ENCODE measurements at places on chromosomes 3 and 15.

DNA sequence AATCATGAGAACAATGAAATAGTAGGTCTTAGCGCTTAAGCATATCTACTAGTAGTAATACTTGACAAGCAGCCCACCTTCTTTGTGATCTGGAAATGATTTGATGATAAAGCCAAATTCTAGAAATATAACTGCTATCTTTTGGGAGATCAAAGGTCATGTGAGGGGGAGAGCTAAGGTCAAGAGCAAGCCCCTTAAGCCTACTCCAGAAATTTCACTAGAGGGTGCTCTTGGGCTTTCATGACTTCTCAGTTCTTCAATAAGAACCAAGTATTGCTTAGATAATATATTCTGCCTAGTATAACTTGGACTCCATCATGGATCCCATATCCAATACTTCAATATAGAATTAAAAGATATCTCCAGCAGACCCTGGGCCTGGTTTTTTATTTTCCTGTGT, 319.6 kb downstream of the ZBTB20 start:
- peak; percentile 67 for DNase-seq

DNA sequence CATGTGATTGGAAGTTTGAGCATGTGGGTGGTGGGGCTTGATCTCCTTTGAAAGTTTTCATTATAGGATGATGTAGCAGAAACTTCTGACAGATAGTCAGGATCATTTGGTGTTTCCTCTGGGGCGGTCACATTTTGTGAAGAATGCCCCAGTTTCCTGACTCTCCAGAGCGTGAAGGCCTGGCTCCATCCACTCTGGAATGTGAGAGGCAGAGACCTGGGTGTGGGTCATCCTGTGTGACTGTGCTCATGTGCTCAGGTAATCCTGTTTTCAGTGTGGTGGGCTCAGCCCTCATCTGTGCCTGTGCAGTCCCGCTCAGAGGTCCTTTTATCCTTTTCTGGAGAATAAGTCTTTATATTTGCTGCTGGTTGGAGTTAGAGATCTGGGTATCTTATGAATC, 81.0 kb downstream of the RGMA start:
- no peak for DNase-seq

DNA sequence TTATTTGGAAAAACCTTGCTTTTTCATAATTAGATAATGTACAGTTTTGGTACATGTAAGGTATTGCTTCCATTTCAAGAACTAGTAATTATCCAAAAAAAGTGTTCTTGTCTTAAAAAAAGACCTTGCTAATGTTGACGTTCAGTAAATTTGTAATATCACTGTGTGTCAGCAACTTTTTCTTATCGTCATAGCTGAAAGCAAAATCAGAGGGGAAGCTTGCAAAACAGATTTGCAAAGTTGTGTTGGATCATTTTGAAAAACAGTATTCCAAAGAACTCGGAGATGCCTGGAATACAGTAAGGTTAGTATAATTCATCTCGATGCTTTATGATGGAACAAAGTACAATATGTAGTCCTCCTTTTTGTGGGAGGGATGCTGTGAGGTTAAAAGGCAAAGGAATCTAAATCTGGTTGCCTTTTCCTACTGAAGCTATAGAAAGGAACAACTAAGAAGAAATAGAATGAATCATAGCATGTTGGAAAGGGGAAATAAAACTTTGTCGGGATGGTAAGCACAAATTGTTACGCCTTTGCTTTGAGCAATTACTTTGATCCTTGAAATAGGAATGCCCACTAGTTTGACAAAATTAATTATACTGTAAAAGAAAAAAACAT, 1.5 kb downstream of the NSUN3 start:
- no peak for DNase-seq

- DNase-seq: peak; percentile 76
Measured at GRCh38 chr3:52897130-52898122, at the start of gene STIMATE. Gene STIMATE (minus strand): TSS chr3:52897548. CDS start chr3:52897450, 98 bp downstream.

GRCh38 chr3:12643010-12643380, 20.9 kb downstream of the RAF1 start:
- DNase-seq: no peak

DNA sequence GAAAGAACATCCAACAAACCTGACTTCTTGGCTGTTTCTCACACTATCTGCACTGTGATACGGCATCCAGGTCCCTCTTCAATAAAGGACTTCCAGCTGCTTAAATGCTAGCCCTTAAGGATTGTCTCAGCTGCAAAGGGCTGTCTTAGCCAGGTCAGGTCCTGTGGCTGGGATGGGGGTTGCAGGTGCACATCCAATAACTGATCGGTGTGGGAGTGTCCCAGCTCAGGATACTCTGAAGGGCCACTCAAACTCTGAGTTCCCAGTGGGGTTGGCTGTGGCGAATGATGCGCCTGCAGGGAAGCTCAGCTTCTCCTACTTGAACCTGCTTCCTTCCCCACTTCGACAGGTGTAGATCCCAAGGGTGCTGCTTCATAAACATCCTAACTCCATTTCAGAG, 74.6 kb upstream of the FGF12 start:
- no peak for DNase-seq

DNA sequence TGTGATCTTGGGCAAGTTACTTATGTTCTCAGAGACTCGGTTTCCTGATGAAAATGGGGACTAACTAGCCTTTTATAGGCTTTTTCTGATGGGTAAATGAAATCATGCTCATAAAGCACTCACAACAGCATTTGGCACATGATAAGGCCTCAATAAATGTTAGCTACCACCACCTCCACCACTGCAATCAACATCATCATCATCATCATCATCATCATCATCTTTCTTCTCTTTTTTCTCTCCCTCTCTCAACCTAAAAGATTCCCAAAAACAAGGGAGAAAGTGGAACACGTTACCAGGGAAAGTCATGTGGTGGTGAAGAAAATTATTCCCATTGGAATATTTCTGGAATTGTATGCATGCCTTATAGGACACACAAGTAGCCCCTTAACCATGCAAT, 33.6 kb upstream of the FEZF2 start:
- no peak for DNase-seq

DNA sequence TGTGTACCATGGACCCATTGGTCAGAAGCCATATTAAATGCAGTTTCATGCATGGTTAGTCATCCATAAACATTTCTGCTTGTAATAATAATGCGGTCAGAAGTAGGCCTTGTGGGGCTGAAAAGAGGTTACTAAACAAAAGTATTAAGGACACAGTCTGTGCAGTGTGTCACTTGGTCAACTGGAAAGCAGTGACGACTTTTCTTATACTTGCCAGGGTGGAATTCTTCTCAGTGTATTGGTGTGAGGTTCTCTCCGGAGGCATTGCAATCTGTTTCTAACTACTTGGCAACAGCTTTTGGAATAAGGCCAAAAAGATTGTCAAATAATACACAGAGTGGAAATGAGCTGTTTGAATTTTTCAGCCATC, 46.8 kb downstream of the CHL1 start:
- no peak for DNase-seq

DNA sequence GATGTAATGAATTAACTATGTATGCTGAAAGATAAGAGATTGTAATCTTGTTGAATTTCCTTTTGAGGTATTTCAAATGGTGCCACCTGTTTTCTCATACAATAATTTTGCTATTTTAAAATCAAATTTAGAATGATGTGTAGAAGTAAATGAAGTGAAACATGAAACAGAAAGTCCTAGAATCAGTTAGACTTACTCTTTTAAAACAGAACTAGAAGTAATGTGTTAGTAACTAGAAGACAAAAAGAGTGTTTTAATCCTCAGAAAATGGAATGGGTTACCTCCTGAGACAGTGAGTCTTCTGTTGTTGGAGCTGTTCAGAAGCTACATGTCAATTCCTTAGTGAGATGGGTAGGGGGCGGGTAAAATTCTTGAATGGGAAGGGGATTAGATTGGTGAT, 8.1 kb upstream of the MAP2K5 start:
- DNase-seq: no peak

GRCh38 chr3:186178412-186178811, 69.5 kb upstream of the ETV5 start:
- no peak for DNase-seq

- peak; percentile 5 for DNase-seq
Measured at GRCh38 chr3:177802151-177802900, 605.0 kb upstream of the TBL1XR1 start.

DNA sequence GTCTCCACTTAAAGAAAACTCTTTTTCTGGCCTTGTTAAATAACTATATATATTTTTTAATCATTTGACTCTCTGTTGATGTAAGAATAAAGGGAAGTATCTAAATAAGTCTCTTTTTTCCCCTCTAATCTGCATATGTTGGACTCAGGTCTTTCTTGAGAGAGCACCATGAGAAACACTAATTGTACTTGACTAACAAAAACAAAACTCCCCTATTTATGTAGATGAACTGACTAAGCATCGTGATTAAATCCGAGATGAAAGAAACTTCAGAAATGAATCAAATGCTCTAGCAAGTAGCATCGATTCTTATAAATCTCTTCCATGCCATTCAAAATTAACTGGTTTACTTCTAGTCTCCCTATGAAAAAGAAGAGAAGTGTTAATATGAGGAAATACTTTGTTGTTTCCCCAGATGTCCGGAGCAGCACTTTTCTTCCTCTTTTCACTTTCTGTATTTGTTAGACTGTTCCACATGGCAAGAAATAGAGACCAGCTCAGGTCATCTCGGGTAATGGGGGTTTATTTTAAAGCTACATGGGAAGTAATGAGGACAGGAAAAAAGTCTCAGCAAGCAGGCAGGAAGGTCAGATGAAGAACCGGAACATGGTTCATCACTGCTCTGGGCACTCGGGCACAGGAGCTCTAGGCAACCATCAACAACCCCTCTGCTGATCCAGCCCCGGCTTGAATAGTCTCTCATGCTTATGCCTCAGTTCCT, 288.3 kb downstream of the CNTN6 start:
- DNase-seq: no peak

- DNase-seq: no peak
Measured at GRCh38 chr3:194272221-194272620, 78.9 kb downstream of the CPN2 start.

GRCh38 chr15:42152921-42153698, 3.3 kb downstream of the PLA2G4F start:
- DNase-seq: no peak

- DNase-seq: no peak
Measured at GRCh38 chr3:54705730-54706129, 222.1 kb downstream of the LRTM1 start.

Measured in SHP77 (cell line).